Activated CD8-positive, alpha-beta T cell treated with anti-CD3 and anti-CD28 coated beads, Interleukin-2, amount 10 ng/mL, durations not matched to agents 7 days and 5 days (primary cell): ENCODE measurements at places on chromosomes 16 and 17. TPM values are rescaled to one million over a fixed set of nuclear protein-coding genes. Genes with fewer than 3 reads are reported as not detected.
A peak's percentile ranks its signal among the peaks of the same experiment; 100 is the strongest.

DNA sequence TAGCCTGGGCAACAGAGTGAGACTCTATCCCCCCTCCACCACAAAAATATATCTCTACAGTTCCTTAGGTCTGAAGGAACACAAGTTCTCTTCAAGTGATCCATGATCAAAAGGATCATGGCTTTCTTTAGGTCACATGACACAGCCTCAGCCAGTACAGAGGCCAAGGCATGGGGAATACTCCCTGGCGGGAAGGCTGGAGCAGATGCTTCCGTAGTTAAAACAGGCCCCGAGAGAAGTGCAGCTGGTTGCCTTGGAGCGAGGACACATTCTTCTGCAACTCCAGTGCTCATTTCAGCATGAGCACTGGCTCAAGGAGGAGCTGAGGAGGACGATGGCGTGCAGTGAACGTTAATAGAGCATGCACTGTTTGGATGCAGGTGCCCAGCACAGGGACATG is 13.5 kb downstream of the CDIP1 start:
- H3K27ac ChIP-seq, result no peak overlapping the region
- no peaks in the 10 kb centered on the region for H3K27me3 ChIP-seq
- DNase-seq, result no peak
- peaks cover 19% of the 10 kb centered on the region for H3K36me3 ChIP-seq

DNA sequence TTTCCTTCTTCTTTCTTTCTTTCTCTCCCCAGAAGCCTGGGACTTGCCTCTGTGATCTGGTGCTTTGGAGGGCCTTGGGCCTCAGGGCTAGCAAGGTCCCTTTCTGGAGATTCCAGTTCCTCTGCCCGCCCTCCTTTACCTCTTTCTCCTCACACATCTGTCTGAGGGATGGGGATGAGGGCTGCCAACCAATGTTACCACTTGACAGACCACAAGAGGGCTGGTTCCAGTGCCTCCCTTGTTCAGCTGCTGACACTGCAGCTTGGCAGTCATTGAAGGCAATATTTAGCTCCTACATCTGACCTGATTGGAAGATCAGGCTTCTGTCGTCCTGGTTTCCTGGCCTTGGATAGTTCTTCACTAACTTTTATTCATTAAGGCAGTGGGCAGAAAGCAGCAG is 3.6 kb upstream of the ZNF652 start:
- DNase-seq, result peak; percentile 63
- no peak overlapping the region for H3K4me3 ChIP-seq
- no peaks in the 10 kb centered on the region for H3K27me3 ChIP-seq
- H3K4me1 ChIP-seq, result peaks cover 30% of the 10 kb centered on the region
- H3K27ac ChIP-seq, result peak overlapping the region; percentile 32

The CHD9NB gene
- total RNA-seq, result 0.26 TPM

DNA sequence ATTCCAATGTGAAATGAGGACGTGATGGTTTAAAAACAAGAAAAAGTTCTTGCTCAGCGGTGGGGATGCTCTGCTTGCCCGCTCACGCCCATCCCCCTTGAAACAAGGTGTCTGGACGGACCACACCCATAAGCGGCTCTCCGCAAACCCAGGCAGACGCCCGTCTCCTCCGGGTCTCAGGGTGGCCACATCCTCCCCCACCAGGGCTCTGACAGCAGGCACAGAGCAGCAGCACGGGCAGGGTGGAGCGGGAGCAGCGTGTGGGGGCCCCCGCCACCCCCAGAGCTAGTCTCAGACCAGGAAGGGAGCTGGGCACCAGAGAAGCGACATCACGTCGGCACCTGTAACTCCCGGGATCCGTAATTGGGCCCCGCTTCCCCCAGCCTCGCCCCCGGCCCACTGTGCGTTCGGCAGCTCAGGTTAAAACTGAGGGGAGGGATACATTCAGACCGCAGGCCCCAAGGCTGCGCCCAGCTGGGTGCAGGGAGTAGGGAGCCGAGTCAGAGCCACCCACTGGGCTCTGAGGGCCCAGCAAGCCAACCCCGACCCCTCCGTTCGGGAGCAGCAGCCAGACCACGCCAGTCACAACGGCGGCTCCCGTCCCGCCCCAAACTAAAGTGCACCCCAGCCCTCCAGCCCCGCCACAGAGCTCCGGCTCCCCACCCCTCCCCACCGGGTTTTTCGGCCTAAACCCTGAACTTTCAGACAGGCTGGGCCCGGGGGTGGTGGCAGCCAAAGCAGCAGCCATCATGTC is 22.0 kb downstream of the CLUH start:
- H3K4me1 ChIP-seq, result peaks cover 8% of the 10 kb centered on the region
- H3K4me3 ChIP-seq, result no peak overlapping the region
- no peaks in the 10 kb centered on the region for H3K27me3 ChIP-seq
- peak; percentile 43 for DNase-seq
- H3K36me3 ChIP-seq, result peaks cover 19% of the 10 kb centered on the region
- H3K27ac ChIP-seq, result peak overlapping the region; percentile 25

The SPATA20 gene
- total RNA-seq, result 27.3 TPM

DNA sequence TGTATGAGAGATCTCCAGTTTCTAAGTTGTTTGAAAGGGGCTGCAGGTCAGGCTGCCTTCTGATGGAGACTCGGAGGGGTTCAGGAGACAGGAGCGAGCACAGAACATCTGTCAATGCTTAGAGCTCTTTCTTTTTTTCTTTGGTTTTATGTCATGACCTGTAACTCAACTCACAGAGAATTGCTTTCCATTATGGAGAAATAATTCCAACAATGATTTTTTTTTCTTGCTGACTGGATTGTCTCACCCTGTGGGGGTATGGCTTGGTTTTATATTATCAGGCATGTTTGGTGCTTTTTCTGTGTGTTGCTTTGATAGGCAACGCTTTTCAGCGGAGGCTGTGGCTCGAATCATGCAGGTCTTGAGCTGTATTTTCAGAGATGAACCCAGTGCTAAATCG is 10.7 kb upstream of the KCNJ2 start:
- H3K27ac ChIP-seq, result no peak overlapping the region
- DNase-seq, result no peak
- H3K4me1 ChIP-seq, result no peaks in the 10 kb centered on the region
- H3K36me3 ChIP-seq, result no peaks in the 10 kb centered on the region
- peaks cover 10% of the 10 kb centered on the region for H3K27me3 ChIP-seq
- H3K4me3 ChIP-seq, result no peak overlapping the region

GRCh38 chr16:3492356-3492755 is 2.9 kb downstream of the C16orf90 start:
- no peak for DNase-seq
- no peak overlapping the region for H3K4me3 ChIP-seq
- no peak overlapping the region for H3K27ac ChIP-seq
- H3K36me3 ChIP-seq, result no peaks in the 10 kb centered on the region
- H3K27me3 ChIP-seq, result no peaks in the 10 kb centered on the region
- H3K4me1 ChIP-seq, result no peaks in the 10 kb centered on the region

The CCL13 gene
- total RNA-seq, result not detected

DNA sequence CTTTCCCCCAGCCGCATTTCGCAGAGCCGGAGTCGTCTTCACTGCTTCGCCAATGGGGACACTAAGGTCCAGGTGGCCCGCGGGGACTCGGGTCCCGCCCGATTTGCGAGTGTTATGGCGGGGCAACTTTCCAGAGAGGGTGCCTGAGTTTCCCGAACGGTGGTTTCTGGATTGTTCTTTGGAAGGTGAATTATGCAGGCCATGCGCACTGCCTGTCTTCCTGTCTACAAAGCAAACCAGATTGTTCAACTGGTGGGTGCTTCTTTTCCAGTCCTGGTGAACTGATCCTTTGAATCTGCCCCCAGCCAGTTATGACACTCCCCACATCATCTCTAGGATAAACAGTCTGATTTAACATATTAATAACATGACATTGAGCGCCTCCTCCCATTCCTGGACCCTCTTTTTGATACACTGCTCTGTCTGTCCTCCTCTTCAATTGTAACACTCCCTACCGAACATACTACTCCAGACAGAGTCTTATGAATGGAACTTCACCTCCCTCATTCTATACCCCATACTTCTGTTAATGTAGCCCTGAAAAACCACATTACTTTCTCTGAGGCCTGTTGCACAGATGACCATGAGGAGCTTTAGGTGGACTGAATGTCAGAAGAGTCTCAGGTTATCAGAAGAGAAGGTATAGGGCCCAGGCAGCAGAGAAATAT is 159.0 kb downstream of the RAB11FIP4 start:
- DNase-seq, result no peak
- peak overlapping the region; percentile 17 for H3K27ac ChIP-seq
- H3K27me3 ChIP-seq, result peaks cover 21% of the 10 kb centered on the region

DNA sequence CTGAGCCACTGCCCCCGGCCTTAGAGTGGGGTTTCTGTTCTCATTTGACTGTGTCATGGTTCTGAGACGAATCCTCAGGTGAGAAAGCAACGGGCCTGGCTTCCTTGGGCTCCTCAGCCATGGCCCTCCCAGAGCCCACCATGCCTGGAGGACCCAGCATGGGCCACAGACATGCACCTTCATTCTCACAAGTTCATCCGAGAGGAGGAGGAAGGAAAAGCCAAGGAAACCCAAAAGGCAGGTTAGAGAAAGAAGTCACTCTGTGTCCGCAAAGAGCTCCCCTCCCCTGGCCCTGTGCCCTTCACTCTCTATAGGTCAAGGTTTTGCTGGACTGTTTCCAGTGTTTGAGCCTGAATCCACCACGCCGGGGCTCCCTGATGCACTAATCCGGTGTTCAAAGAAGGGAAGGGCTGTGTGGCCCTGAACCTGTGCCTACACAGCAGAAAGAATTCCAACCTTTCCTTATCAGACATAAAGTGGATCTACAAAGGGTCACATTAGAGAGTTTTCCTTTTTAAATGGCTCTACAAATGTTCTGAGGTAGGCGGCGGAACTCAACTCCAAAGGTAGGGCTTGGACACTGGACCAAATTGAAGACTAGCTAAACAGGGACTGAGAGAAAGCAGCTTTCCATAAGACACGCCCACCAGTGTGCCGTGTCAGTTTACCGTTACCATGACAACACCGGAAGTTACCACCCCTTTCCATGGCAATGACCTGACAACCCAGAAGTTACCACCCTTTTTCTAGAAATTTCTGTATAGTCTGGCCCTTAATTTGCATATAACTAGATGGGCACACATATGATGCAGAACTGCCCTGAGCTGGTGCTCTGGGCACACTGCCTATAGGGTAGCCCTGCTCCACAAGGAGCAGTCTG is 15.9 kb upstream of the PECAM1 start:
- H3K4me3 ChIP-seq, result no peak overlapping the region
- H3K27me3 ChIP-seq, result no peaks in the 10 kb centered on the region
- no peak for DNase-seq
- peaks cover 39% of the 10 kb centered on the region for H3K4me1 ChIP-seq
- no peaks in the 10 kb centered on the region for H3K36me3 ChIP-seq
